Activated naive CD4-positive, alpha-beta T cell treated with anti-CD3 and anti-CD28 coated beads, Interleukin-2, amount 10 ng/mL, durations not matched to agents 7 days and 5 days (primary cell): ENCODE measurements at places on chromosomes 3 and 15.

DNA sequence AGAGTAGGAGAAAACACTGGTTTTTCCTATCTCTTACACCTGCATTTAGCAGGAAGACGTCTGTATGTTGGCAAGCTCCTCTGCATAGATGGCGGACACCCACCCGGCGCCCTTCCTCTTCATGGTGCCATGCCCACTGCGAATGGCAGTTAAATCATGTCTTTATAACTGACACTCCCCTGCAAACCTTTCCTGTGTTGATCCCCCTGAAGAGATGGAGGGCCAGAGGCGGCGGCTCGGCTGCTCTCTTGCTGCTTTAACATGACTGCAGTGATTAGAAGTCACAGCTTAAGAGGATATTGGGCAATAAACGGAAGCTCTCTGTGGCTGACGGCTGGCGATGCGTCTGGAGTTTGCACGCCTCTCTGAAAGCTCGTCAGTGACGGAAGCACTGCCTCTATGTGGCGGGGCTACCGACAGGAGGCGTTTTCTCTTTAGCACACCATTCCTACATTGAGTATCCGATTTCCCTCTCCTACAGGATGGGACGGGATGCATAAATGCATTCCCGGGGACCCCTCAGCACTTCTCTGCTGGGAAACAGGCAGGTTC lies 25.5 kb upstream of the SNRPA1 start:
- DNase-seq = peak; percentile 83

DNA sequence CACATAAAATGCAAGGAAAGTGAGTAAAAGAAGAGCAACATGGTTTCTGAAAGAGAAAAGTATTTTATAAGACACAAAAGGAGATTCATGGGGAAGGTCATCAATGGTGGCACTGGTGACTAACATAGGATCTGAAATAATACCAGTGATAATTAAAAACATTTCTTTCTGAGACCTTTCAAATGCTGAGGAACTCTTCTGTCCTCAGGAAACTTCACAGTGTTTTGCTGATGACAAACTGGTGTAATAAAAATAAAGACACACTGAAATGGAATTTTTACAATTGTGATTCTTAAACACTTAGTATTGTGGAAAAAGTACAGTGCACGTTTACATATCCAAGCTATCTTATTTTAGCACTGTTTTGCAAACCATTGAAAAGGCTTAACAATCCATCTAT lies 80.4 kb upstream of the ZBTB20 start:
- no peak for DNase-seq

- no peak for DNase-seq
Measured at GRCh38 chr3:94009608-94010007, 18.8 kb downstream of the STX19 start.

DNA sequence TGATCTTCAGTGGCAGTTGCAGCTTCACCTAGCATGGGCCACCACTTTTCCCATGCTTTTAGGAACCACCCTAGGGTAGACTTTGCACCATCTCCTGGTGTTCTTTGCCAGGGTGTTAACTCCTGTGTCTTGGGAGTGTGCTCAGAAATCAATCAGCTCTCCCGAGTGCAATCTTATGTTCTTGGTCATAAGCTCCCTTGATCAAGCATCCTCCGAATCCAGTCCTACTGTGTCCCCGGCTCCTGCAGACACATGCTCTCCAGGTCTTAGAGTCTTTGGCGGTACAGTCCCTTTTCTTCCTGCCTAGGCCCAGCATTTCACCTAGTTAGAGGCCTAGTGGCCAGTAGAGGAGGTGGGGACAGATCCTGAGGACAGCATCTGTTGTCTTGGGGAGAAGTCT lies 74.7 kb upstream of the SYN2 start:
- DNase-seq = no peak

GRCh38 chr3:181458857-181459256 lies 252.9 kb upstream of the SOX2 start:
- no peak for DNase-seq

- DNase-seq = no peak
Measured at GRCh38 chr15:82890995-82891390, 61.5 kb downstream of the HOMER2 start.

DNA sequence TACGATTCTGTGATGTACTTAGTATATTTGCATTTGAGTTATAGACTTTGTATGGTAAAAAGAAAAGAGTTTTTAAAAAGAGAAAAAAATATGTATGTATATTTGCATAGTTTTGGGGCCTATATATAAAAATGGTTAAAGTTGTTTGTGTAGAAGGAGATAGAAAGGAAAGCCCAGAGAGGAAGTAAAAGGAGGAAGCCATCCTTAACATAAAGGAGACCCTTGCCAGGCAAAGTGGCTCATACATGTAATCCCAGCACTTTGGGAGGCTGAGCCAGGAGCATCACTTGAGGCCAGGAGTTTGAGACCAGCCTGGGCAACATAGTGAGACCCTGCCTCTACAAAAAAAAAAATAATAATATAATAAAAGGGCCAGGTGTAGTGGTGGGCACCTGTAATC lies 8.4 kb downstream of the SNAP23 start:
- no peak for DNase-seq

GRCh38 chr15:52013151-52013791 lies 5.7 kb upstream of the MAPK6 start:
- DNase-seq = no peak

GRCh38 chr15:63880744-63881143 lies 47.0 kb upstream of the HERC1 start:
- no peak for DNase-seq

- no peak for DNase-seq
Measured at GRCh38 chr3:123881771-123882170, 2.4 kb downstream of the MYLK start.

GRCh38 chr15:89662893-89663626 lies 7.8 kb upstream of the KIF7 start:
- no peak for DNase-seq

- DNase-seq = no peak
Measured at GRCh38 chr3:7766530-7766929, 735.1 kb upstream of the LMCD1 start.
